Right kidney (tissue), 9 donors: ENCODE measurements at places on chromosomes 13 and 19.

- no peak for DNase-seq
Observed at GRCh38 chr19:17160908-17161307, 54.2 kb upstream of the USE1 start.

DNA sequence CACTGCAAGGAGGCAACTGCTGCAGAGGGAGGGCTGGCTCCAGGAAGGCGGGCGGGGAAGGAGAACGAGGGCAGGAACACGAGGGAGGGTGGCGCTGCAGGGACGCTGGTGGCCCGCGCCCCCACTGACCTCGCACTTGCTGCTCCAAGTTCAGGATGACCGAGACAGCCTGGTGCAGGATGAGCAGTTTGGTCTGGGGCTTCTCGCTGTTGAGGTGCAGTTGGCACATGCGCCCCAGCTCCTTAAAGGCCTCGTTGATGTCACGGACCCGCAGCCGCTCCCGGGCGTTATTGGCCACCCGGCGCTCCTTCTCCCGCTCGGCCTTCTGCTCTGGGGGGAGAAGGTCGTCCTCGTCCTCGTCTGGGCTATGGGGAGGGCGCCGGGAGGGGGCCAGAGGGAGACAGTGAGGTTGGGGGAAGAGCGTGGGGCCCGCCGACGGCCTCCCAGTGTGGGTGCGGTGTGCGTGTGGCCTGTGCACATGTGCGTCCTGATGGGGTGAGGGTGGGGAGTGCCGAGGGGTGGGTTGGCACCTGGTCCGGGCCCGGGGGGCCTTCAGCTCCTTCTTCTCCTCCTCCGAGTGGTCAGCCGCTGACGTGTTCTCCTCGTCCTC, 10.0 kb upstream of the UQCR11 start:
- DNase-seq, result no peak

DNA sequence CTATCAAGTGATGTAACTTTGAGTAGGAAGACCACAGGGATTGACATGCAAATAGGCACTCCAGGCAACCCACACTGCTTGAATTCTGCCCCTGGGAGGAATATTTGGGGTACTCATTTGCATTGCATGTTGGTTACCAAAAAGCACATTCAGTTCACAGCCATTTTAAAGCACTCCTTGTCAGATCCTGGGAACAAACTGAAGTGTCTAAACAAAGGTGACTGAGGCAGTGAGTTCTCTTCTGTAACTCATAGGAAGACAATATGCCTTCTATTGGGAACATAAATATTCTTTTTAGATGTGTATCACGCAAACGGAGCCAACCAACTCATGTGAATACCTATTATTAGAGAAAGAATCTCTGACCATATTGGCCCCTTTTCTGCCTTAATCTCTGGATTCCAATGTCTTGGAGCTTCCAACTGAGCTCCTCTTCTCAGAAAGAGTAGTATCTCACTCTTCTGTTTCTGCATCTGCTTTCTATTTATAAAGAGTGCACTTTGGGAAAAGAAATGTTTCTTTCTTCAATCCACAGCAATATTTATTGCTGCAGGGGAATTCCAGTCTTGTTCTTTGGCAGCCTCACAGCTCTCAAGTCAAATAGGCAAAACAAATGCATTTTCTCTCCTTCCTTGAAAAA, 125.7 kb upstream of the NBEA start:
- DNase-seq, result no peak

- DNase-seq, result no peak
Observed at GRCh38 chr19:33472691-33473652, 48.6 kb downstream of the PEPD start.

GRCh38 chr19:31349160-31349881, at the start of gene TSHZ3:
TSHZ3 (minus strand) TSS chr19:31349436; CDS start chr19:31349219, 217 bp downstream.
- DNase-seq, result peak; percentile 31

- DNase-seq, result no peak
Observed at GRCh38 chr19:49874503-49875157, 2.5 kb downstream of the AKT1S1 start.

GRCh38 chr19:38879400-38879751, 1.3 kb upstream of the RINL start:
- no peak for DNase-seq

GRCh38 chr13:84896128-84896527, 903.1 kb downstream of the SLITRK6 start:
- peak; percentile 25 for DNase-seq

DNA sequence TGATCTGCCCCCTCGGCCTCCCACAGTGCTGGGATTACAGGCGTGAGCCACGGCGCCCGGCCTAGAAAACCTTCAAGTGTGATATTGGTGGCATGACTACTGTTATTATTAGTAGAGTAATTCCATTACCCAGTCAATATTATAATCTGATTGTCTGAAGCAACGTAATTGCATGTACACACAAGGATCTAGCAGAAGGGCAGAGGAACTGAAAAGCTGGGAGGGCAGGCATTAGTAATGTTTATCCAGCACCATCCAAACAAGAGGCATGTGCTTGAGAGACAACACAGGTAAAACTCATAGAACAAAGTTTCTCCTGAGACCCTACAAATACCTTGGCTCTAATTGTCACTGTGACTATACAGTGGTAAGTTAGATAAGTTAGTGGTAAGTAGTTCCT, 56.2 kb upstream of the ITM2B start:
- no peak for DNase-seq

- DNase-seq, result no peak
Observed at GRCh38 chr13:102777736-102778135, 4.2 kb upstream of the TEX30 start.

- no peak for DNase-seq
Observed at GRCh38 chr19:29882719-29883105, 59.3 kb upstream of the URI1 start.

DNA sequence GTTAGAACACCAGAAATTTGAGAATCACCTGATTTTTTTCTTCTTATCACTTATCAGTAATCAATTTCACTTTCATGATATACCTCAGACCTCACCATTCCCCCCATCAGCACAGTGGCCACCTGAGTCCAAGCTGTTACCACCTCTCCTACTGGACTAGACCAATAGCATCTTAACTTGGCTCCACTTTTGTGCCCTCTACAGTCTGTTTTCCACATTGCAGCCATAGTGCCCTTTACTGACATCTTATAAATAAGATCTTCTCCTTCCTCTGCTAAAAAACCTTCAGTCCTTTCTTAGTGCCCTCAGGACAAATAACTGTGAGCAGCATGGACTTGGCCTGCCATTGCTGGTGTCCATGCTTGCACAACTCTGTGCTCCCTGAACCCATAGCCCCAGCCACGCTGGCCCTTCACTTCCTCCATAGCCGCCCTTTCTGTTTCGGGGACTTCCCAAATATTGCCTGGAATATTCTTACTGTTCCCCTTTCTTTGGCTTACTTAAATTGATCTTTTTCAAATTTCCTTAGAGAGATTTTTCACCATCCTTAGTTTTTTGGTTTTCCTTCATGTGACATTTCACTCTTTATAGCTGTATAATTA, 380.8 kb downstream of the LMO7 start:
- no peak for DNase-seq

GRCh38 chr13:96700657-96701056, 293.6 kb downstream of the OXGR1 start:
- DNase-seq, result no peak

DNA sequence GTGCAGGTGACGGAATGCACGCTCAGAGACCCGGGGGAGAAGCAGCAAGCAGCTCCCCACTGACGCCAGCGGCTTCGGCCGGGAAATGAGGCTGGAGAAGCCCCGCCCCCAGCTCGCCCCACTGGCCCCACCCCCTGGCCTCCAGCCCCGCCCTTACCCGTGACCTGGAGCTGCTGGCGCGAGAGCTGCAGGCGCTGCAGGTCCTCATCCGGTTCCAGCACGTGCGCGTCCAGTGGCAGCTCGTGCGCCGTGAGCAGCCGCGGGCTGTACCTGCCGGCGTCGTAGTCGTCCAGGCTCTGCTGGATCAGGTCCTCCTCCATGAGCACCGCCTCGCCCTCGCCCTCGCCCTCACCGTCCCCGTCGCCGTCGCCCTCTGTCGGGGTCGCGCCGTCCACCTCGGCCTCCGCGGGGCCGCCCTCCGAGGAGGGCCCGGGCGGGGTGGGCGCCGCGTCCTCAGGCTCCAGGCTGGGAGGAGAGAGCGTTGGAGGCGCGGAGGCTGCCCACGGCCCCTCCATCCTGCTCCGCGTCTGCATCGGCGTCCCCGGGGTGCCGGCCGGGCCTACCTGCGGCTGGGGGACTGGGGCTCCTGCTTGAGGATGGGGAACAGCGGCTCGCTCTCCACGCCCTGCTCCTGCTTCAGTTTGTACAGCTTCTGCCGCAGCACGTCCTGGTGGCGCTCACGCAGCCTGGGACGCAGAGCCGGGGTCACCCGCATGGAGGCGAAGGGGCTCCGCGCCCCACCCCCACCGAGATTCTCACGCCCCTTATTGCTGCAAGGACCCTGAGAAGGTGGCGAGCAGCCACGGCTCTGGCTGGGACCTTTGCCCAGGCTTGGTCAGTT, 6.4 kb upstream of the TBXA2R start:
- DNase-seq, result no peak

GRCh38 chr13:49098198-49098597, 121.9 kb upstream of the MLNR start:
- DNase-seq, result no peak

GRCh38 chr19:45087531-45087930, 5.4 kb upstream of the PPP1R37 start:
- DNase-seq, result no peak

GRCh38 chr19:3482507-3483225, 575 bp downstream of the SMIM44 start:
- DNase-seq, result no peak

DNA sequence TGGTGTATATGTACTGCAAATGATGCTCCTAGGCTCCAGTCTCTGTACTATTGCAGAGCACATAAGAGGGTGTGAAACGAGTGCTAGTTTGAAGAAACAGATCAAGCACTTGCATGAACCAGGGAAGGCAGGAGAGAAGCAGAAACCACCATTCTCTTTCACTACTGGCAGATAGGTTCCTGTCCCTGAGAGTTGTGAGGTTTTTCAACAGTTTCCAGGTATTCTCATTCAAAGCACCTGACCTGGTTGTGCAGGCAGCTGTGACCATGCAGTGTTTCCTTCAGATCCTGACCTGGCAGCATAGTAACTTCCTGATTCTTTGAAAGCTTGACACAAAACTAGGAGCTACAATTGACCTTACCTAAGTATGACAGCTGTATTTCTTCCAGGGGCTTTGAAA, 164.9 kb downstream of the UFM1 start:
- DNase-seq, result no peak

DNA sequence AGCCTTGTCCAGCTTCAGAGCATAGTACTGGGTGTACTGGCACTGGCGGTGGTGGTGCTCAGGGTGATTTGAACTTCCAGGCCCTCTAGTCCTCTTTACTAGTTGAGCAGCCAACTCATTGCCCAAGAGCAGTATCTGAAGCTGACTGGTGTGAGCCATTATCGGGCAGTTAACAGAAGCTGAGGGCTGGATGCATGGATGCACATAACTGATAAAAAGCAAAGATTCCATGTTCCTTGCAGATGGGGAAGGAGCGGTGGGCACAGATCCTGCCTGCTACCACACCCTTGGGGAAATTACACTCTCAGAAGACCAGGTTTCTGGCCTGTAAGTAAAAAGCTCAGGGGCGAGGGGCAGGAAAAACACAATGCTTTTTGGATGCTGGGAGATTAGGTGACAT, 499.4 kb upstream of the ARGLU1 start:
- no peak for DNase-seq

DNA sequence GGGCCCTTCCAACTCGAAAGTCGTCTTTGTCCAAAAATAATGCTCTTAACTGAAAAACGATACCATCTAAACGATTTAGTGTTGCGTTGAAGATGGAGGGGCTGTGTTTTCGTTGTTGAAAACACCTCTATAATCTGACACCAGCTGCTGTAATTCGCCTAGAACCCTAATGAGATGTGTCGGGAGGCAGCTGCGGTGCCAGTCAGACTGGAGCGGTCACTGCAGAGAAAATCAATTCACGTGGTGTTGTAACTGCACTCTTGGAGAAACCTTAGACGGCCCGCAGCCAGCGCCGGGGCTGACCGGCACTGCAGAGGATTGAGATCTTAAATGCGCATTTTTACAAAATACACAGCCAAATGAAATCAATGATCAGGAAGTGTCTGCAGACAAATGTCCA, 339.1 kb downstream of the ZNF536 start:
- DNase-seq, result peak; percentile 61

DNA sequence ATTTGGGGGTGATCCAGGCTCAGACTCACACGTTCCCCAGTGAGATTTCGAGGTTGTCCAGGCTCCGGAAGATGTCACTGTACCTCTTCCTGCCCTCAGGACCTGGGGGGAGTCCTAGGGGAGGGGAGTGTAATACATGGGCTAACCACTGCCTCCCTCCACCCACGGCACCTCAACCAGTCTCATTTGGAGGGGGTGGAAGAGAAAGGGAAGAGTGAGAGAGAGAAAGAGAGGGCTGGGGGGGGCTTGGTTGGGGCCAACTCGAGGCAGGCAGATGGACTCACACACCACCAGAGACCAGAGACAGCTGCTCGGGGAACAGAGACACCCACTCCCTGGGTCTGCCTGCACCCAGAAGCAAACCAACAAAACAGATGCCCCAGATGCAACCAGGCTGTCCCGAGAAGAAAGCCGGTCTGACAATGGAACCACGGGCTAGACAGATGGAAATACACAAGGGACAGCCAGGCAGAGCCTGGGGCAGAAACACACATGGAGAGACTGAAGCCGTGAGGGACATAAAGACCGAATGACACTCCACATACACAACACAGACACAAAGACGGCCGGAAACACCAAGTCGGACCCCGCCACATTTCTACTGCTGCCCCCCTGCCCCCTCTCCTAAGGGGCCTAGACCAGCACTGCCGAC, 825 bp downstream of the GMIP start:
- peak; percentile 60 for DNase-seq

DNA sequence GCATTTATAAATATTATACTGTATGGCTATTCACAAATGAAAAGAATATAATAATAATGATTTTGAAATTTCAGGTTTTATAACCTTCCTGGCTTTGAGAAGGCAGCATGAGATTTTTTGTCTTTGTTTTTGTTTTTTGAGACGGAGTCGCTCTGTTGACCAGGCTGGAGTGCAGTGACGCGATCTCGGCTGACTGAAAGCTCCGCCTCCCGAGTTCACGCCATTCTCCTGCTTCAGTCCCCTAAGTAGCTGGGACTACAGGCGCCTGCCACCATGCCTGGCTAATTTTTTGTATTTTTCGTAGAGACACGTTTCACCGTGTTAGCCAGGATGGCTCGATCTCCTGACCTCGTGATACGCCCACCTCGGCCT, 64.1 kb downstream of the ZNF429 start:
- peak; percentile 87 for DNase-seq

DNA sequence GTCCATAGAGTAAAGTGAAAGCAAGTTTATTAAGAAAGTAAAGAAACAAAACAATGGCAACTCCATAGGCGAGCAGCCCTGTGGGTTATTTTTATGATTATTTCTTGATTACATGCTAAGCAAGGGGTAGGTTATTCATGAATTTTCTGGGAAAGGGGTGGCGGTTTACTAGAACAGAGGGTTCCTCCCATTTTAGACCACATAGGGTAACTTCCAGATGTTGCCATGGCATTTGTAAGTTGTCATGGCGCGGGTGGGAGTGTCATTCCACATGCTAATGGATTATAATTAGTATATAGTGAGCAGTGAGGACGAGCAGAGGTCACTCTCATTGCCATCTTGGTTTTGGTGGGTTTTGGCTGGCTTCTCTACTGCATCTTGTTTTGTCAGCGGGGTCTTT, 8.4 kb upstream of the DCUN1D2 start:
- DNase-seq, result no peak
